ENCODE measurements at places on chromosomes 6 and 20. TPM values are rescaled to one million over a fixed set of nuclear protein-coding genes. Genes with fewer than 3 reads are reported as not detected.

Gene GMEB2
- 24.0 TPM for total RNA-seq

GRCh38 chr6:128498234-128498633 lies 22.2 kb downstream of the PTPRK start:
- DNase-seq: no peak

GRCh38 chr6:48116699-48117645 lies 6.0 kb upstream of the PTCHD4 start:
- DNase-seq: no peak

GRCh38 chr6:149471801-149472200 lies 13.0 kb downstream of the ZC3H12D start:
- no peak for DNase-seq

DNA sequence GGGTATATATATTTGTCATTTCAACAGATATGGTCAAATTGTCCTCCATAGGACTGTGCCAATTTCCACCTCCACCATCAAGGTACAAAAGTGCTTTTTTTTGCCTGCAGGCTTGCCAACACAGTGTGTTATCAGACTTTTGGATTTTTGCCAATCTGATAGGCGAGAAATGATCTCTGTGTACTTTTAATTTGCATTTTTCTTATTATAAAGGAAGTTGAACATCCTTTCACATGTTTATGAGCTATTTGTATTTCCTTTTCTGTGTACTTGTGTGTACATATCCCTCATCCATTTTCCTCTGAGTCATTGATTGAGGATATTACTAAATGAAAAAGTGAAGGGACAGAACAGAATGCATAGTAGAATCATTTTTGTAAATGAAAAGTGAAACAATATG lies 39.0 kb upstream of the PTPN1 start:
- DNase-seq: no peak

GRCh38 chr20:40489886-40490285 lies 199.2 kb downstream of the MAFB start:
- DNase-seq: no peak

GRCh38 chr6:3612341-3613041 lies 139.0 kb downstream of the PXDC1 start:
- no peak for DNase-seq

- no peak for DNase-seq
These were observed 110.3 kb upstream of the GGTLC1 start for GRCh38 chr20:24098886-24099285.

DNA sequence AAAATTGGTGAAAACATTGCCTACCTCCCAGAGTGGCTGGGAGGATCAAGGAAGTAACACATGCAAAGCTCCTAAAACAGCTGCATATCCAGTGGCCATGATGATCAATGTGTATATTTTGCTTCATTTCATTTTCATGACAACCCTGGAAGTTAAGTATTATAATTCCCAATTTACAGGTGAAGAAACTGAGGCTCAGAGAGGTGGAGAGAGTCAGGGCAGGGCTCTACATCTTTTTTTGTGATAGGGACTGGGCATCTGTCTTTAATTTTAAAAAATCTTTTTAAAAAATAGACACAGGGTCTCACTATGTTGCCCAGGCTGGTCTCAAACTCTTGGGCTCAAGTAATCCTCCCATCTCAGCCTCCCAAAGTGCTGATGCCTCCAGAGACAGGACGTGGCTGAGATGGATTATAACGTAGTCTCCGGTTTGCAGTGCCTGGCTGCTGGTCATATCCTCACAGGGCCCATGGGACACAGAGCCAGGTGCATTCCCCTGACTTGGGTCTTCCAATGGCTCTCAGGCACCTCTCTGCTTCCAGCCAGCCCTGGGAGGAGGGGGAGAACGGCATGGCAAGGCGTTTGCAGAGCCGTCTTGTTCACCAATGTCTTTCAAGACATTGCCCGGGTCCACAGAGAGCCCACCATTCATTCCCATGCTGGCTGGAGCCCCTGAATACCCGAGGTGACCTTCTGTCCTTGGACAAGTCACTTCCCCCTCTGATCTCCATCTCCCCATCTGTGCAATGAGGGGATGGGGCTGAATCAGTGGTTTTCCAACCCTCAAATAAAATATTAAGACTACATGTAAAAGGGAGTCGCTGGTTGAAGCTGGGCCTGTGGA lies 38.3 kb downstream of the HNF4A start:
- DNase-seq: no peak

DNA sequence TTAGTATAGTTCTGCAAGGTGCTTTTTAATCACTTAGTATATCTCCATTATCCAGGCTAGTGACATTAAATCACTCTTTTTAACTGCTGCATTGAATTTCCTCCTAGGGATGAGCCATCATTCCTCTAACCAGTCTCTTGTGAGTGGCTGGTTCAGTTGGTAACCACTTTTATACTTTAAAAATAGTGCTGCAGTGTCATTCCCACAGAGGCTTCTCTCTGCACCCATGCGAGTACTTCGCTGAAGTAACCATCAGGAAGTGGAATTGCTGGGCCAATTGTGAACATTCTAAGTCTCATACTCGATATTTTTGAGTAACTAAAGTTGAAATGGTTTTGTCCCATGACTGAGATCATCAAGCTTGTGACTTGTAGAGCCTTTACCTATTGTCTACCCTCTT lies 2.1 kb downstream of the BTN3A2 start:
- DNase-seq: no peak
